ENCODE measurements at places on chromosomes 3 and 15.

GRCh38 chr3:157785102-157785826, 282.0 kb upstream of the VEPH1 start:
- DNase-seq, result no peak

GRCh38 chr15:32867313-32867626, 149.5 kb downstream of the GREM1 start:
- DNase-seq, result no peak

- DNase-seq, result no peak
Observed at GRCh38 chr15:57565311-57565710, 26.4 kb upstream of the MYZAP start.

DNA sequence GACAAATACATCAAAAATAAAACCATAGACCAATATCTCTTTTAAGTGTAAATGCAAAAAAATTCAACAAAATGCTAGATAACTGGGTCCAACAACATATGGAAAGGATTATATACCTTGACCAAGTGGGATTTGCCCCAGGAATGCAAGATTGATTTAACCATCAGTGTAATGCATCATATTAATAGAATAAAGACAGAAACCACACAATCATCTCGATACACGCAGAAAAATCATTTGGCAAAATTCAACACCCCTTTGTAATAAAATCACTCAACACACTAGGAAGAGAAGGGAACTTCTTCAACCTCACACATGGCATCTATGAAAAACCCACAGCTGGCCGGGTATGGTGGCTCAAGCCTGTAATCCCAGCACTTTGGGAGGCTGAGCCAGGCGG, 19.5 kb downstream of the GREM1 start:
- no peak for DNase-seq

DNA sequence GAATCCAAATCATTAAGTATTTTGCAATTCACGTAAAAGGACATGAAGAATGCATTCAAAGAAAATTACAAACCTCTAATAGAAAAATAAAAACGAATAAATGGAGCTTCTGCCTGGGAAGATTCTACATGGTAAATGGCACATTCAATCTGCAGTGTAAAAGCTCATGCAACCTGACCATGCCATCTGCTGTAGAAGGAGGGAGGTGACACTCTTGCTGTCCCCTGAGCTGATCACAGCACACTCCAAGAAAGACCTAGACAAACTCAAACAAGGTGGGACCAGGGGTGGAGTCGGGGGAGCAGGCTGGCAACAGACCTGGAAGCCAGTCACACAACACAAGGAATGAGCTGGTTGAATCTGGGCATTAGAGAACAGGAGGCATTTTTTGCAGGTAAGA, 101.8 kb downstream of the BDH1 start:
- no peak for DNase-seq

GRCh38 chr15:77525400-77525811, 104.7 kb downstream of the HMG20A start:
- no peak for DNase-seq

GRCh38 chr15:38274135-38274534, 21.5 kb downstream of the SPRED1 start:
- no peak for DNase-seq

- DNase-seq, result no peak
Observed at GRCh38 chr15:63045465-63045840, 2.9 kb downstream of the TPM1 start.

DNA sequence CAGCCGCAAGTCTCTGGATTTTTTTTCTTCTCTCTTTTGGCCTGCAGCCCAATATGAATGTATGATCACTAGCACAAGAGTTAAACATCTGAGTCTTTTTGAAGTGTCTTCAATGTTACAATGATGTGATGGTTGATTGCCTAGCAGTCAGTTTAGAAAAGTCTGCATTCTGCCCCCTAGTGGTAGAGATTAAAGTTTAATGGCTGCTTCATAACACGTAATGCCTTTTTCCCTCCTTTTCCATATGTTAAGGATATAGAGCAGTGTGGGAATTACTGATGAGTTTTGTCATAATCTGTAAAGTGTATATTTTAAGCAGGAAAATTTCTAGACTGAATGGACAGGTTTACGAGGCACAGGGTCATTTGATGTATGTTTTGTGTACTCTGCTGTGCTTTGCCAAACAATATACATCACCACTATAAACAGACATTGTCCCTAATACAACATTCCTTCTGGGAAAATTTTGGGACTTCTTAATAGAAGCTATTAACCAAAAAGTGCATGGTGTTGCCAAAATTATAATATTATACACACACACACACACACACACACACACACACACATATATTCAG, 1038.5 kb upstream of the NR2F2 start:
- no peak for DNase-seq

DNA sequence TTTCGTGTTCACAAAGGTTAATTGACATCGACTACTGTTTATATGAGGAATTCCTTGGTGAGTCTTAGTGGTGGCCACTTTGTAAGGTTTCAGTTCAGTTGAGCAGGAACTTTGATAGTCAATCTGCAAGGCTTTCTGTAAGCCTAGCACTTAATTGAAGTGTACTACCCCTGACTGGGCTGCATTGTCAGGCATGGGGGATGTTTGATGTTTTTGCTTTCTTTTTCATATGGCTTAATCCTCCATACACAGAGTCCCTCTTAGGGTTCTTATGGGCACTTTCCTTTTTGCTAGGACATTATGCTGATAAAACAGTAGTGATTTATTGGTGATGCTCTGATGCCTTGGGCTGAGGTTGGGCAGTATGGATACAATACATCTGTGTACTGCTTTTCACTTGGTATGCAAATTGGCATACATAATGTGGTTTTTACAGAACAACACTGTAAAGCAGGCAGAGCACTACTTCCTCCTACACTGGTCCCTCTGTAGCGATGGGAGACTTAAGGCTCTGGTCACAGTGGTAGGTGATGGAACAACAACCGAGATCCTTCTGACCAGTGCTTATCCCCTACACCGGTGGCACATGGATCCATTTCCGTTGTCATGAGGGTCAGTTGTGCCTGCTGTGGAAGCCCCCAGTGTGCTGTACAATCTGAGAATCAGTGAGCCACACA, 261.0 kb downstream of the MFSD1 start:
- no peak for DNase-seq

Measured in C1 segment of cervical spinal cord (tissue), 14 donors.